ENCODE measurements at places on chromosomes 7 and 10. TPM values are rescaled to one million over a fixed set of nuclear protein-coding genes. Genes with fewer than 3 reads are reported as not detected.

PSPH gene
- 31.1 TPM for total RNA-seq

SOSTDC1 gene
- total RNA-seq = 47.6 TPM

CNTNAP2 gene
- total RNA-seq = 68.8 TPM

GPR22 gene
- total RNA-seq = 2.4 TPM

ASB13 gene
- 30.4 TPM for total RNA-seq

GRB10 gene
- total RNA-seq = 70.8 TPM

CHCHD1 gene
- total RNA-seq = 12.4 TPM

GFRA1 gene
- 62.2 TPM for total RNA-seq

FZD1 gene
- total RNA-seq = 24.0 TPM

ENKUR gene
- total RNA-seq = 1.7 TPM

PIK3AP1 gene
- 5.4 TPM for total RNA-seq

SMURF1 gene
- total RNA-seq = 25.9 TPM

TMEM26 gene
- 7.7 TPM for total RNA-seq

GIMAP1 gene
- total RNA-seq = 1.9 TPM

NUTM2A gene
- total RNA-seq = 1.9 TPM

H2BK1 gene
- not detected for total RNA-seq

GBX1 gene
- total RNA-seq = not detected

OR2A42 gene
- 0.16 TPM for total RNA-seq

PSTK gene
- 8.1 TPM for total RNA-seq

CCDC172 gene
- total RNA-seq = not detected

SP8 gene
- total RNA-seq = not detected

SLC26A4 gene
- total RNA-seq = 0.60 TPM

STAG3 gene
- total RNA-seq = 0.55 TPM

CDC14C gene
- 0.22 TPM for total RNA-seq

MBL2 gene
- not detected for total RNA-seq

GDF2 gene
- not detected for total RNA-seq

STRA8 gene
- not detected for total RNA-seq

C10orf105 gene
- 0.11 TPM for total RNA-seq

NOS3 gene
- 7.9 TPM for total RNA-seq

AEBP1 gene
- 143 TPM for total RNA-seq

NRCAM gene
- 171 TPM for total RNA-seq

WDFY4 gene
- 3.5 TPM for total RNA-seq

SEMA3D gene
- total RNA-seq = 53.6 TPM

PTN gene
- total RNA-seq = 162 TPM

AKR1C1 gene
- total RNA-seq = 10.5 TPM

CYP3A7 gene
- not detected for total RNA-seq

HOXA13 gene
- total RNA-seq = 0.11 TPM

GPNMB gene
- 110 TPM for total RNA-seq

CTBP2 gene
- 121 TPM for total RNA-seq

FBXO24 gene
- total RNA-seq = 2.5 TPM

LEP gene
- total RNA-seq = not detected

SPDYE6 gene
- total RNA-seq = not detected

NOM1 gene
- total RNA-seq = 37.8 TPM

TMEM140 gene
- total RNA-seq = 4.1 TPM

SLIT1 gene
- total RNA-seq = 8.2 TPM

PPIA gene
- 863 TPM for total RNA-seq

DYNC1I1 gene
- 31.7 TPM for total RNA-seq

HECTD2 gene
- total RNA-seq = 69.3 TPM

TMEM236 gene
- 0.44 TPM for total RNA-seq

SORCS3 gene
- 3.6 TPM for total RNA-seq

SEPHS1 gene
- total RNA-seq = 70.8 TPM

LIPF gene
- total RNA-seq = not detected
